ENCODE measurements at places on chromosomes 13 and 19. TPM values are rescaled to one million over a fixed set of nuclear protein-coding genes. Genes with fewer than 3 reads are reported as not detected.

GRCh38 chr13:51276636-51277035, 54.4 kb downstream of the FAM124A start:
- DNase-seq, result no peak

DNA sequence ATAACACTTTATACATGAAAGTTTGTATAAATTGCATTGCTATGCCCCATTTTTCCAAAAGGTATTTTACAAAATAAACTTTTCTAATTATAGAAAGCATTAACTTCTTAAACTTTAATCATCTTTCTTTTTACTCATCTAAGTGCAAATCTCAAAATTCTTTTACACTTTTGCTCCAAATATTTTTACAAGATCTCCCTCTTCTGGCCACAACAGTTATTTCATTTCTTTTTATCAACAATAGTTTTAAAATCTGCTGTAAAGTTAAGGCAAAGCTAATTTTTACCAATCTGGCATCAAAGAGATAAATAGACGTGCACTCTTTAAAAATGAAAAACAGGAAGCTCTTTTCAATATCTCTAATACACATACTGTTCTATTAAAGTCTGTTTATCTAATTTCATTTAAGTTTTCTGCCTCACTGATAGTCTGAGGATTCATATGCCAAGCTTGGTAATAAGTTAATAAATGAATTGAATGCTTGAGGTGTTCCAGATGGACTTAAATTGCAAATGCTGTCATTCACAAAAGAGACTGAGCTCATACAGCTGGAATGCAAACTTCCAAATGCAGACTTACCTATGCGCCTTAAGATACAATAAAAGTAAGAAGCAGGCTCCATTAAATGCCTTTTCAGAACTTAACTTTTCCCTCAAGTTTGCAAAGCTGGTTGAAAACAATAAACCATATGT, 583.0 kb upstream of the ATXN8OS start:
- no peak for DNase-seq

- no peak for DNase-seq
These were observed 26.5 kb downstream of the SH3GL1 start for GRCh38 chr19:4373601-4374497.

NOSIP gene
- total RNA-seq, result 125 TPM

- no peak for DNase-seq
These were observed 244.7 kb downstream of the DCT start for GRCh38 chr13:94234738-94235137.

DNA sequence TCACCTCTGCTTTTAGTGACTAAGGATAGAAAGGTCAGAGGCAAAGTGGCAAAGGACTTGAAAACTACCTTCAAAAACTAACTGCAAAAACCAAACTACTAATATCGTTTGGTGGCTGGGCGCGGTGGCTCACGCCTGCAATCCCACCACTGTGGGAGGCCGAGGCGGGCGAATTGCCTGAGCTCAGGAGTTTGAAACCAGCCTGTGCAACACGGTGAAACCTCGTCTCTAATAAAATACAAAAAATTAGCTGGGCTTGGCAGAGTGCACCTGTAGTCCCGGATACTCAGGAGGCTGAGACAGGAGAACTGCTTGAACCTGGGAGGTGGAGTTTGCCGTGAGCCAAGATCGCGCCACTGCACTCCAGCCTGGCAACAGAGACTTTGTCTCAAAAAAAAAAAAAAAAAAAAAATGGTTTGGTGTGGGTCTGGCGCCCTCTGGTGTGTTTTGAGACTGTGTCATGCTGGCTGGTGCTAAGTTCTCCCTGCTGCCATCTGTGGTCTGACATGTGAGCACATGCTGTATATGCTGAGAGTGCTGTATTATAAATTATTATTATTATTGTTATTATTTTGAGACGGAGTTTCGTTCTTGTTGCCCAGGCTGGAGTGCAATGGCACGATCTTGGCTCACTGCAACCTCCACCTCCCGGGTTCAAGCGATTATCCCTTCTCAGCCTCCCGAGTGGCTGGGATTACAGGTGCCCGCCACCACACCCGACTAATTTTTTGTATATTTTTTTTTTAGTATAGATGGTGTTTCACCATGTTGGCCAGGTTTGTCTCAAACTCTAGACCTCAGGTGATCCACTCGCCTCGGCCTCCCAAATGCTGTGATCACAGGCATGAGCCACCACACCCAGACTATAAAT, 36.0 kb upstream of the RNF17 start:
- peak; percentile 57 for DNase-seq

- no peak for DNase-seq
These were observed 313.5 kb downstream of the SLC7A1 start for GRCh38 chr13:29281932-29282495.

- DNase-seq, result no peak
These were observed 3.4 kb downstream of the NOTCH3 start for GRCh38 chr19:15197275-15197941.

GRCh38 chr13:105202354-105202753, 1333.1 kb downstream of the EFNB2 start:
- no peak for DNase-seq

DNA sequence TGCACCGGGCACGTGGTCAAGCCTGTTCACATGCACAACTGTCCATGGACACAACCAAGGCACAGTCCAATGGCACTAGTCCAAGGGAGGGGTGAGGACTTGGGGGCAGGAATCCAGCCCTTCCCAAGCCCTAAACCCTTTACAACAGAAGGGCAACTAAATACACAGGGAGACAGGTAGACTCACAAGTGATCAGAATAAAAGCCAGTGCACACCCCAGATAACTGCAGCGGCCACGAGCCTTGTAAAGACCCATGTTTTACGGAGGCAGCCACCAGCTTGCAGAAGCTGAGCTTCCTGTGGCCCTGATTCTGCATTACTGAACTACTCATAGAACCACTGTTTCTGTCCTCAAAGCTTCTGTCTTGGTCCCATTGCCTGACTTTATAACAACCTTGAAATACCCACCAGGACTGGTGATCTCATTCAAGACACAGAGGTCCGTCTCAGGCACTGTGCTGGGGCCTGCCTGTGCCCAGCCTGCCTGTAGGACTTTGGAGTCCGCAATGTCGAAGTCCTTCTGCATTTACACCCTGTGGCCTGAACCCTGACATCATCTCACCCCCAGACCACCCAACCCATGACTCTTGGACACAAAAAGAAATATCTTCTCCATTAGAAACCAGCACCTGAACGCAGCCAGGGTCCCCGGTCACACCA, 181.2 kb downstream of the COL4A1 start:
- no peak for DNase-seq

GRCh38 chr19:38003438-38004185, 96.6 kb downstream of the SIPA1L3 start:
- DNase-seq, result no peak

- DNase-seq, result peak; percentile 78
These were observed 14.2 kb downstream of the ONECUT3 start for GRCh38 chr19:1767464-1767933.

DNA sequence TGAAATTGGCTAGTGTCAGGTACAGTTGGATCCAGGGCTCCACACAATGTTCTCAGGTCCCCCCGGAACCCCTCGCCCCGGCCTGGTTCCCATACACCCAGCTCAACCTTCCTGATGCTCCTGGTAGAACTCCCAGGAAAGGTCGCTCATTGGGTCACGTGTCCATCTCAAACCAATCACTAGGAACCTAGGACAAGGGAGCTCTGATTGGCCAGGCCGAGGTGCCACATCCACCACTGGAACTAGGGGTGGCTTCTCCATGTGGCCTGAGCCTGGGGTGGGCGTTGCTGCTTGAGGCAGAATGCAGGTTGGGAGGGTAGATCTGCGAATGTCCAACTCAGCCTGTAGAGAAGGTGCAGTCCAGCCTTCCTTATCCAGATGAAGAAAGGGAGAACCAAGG, 6.9 kb upstream of the MEF2B start:
- DNase-seq, result no peak

C1QTNF9B gene
- not detected for total RNA-seq

- DNase-seq, result peak; percentile 58
These were observed 1.5 kb downstream of the ONECUT3 start for GRCh38 chr19:1754636-1755466.

EBI3 gene
- total RNA-seq, result 0.33 TPM

GPR180 gene
- total RNA-seq, result 5.3 TPM

DNA sequence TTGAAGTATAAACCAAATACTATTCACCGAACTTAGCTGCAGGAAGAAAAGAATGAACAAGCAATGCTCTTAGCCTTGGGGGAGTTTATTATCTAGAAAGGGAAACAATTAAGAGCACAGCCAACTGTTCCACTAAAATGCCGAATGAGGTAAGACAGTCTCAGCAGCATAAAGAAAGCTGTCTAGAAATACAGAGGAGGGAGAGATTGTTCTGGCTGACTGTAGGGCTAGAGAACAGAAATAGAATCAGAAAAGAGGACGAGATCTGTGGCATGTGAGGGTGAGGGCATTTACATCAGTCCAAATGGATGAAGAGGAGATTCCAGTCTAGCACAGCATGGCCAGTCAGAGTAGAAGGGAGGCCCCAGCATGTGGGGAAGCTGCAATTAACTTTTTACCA, 56.8 kb upstream of the TNFRSF19 start:
- DNase-seq, result no peak
